ENCODE measurements at places on chromosomes 1 and 21.

- no peak overlapping the region for H3K4me3 ChIP-seq
- DNase-seq, result no peak
- H3K4me1 ChIP-seq, result no peaks in the 10 kb centered on the region
- no peaks in the 10 kb centered on the region for H3K36me3 ChIP-seq
- no peak overlapping the region for H3K27ac ChIP-seq
Observed at GRCh38 chr1:158752155-158752712, 2.3 kb upstream of the OR6K6 start.

DNA sequence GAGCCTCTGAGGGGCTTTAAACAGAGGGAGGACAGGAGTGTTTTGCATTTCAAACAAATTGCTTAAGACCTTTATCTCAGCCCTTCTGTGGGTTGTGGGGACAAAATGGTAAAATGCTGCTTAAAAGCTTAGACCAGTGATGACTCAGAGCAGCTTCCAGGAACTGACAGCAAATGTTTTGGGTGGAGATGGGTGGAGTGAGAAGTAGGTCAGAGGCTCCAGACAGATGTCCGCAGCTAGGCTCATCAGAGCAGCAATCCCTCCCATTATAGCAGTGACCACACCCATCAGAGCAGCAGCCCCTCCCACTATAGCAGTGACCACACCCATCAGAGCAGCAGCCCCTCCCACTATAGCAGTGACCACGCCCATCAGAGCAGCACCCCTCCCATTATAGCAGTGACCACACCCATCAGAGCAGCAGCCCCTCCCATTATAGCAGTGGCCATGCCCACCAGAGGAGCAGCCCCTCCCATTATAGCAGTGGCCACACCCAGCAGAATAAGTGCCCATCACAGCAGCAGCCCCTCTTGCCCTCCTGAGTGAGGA is 532.2 kb downstream of the MATN1 start:
- H3K27ac ChIP-seq, result peak overlapping the region; percentile 54
- peaks cover 9% of the 10 kb centered on the region for H3K27me3 ChIP-seq
- H3K4me3 ChIP-seq, result peak overlapping the region; percentile 34
- peaks cover 21% of the 10 kb centered on the region for H3K4me1 ChIP-seq
- no peaks in the 10 kb centered on the region for H3K36me3 ChIP-seq

DNA sequence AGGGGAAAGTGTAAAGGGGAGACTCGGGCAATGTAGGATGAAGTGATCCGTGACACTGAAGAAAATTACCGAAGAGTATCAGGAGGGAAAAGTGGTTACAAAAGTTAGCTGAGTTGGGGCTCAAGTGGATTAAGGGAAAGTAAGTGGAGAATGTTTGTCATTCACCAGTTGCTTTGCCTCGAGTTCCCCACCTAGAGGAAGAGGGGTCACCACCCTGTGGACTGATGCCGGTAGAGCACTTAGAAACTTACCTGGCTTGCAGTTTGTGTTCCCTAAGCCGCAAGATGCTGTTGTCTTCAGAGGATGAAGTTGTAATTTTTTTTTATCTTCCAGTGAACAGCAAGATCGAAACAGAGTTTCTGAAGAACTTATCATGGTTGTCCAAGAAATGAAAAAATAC is 1.0 kb downstream of the PER3 start:
- no peak for DNase-seq
- no peaks in the 10 kb centered on the region for H3K4me1 ChIP-seq
- H3K27ac ChIP-seq, result no peak overlapping the region
- peaks cover 5% of the 10 kb centered on the region for H3K27me3 ChIP-seq
- peak overlapping the region; percentile 22 for H3K4me3 ChIP-seq

DNA sequence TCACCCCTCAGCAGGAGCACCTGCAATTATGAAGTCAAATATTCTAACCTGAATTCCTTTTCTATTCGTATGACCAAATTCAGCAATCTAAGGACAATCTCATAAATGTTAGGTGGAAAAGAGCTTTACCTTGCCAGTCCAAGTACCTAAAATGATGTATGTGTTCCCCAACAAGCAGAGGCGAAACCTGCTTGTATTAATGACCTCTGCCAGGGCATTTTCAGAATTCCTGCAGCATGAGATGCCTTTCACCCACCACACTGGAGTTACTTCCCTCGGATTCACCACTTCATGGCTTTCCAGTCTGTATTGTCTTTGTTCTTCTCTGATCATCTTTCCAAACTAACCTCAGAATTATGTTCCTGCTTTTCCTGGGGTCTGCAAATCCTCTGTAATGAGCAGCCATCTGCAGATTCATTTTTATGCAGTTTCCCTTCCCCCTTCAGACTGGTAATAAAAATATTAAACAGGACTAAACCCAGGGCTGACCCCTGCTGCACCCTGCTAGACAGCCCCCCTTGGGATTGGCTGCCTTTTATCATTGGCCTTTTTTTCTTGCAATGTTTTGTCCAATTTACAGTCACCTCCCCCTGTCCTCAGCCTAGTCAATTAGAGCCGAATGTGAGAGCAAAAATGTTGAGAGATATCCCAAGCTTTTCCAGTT is 26.6 kb upstream of the CASQ2 start:
- no peak for DNase-seq
- H3K36me3 ChIP-seq, result peaks cover 4% of the 10 kb centered on the region
- peak overlapping the region; percentile 53 for H3K4me3 ChIP-seq
- H3K4me1 ChIP-seq, result peaks cover 61% of the 10 kb centered on the region
- H3K27ac ChIP-seq, result peak overlapping the region; percentile 69

Data from glutamatergic neuron (in vitro differentiated cells).